ENCODE measurements at places on chromosomes 12 and 14.

GRCh38 chr14:23123419-23123818 is 4.4 kb upstream of the CEBPE start:
- DNase-seq: no peak

- no peak for DNase-seq
These were observed 5.0 kb upstream of the RAPGEF3 start for GRCh38 chr12:47763481-47764346.

DNA sequence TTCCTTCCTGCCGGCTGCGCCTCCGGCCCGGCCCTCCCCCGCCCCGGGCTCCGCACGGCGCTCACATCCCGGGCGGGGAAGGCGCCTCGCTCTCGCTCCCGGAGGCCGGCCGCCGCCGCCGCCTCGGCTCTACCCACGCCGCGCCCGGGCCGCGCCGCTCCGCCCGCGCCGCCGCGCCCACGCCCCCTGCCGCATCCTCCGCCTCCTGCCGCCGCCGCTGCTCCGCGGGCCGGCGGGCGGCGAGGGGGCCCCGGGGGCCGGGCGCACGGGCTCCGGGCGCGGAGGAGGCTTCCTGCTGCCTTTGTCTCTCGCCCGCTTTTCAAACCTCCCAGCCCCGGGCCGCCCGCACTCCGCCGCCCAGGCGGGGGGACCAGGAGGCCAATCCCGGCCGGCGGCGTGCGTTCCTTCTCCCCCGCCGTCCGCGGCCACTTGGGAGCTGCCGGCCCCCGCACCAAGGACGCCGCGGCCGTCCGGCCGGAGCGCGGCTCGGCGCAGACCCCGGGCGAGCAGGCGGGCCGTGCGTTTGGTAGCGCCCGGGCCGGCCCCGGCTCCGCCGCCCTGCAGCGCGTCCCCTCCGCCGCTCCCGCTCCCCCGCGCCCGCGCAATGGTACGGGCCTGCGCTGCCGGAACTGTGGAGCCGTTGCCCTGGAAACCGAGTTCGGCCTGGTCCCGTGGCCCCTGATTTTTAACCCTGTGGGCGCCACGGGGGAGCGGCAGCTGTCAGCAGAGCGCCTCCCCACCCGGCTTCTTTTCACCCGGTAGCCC is at the start of gene FBXL14:
TSS of gene FBXL14 (minus strand) at position 321 of the 765 bp plus-strand sequence. CDS start 515 bp downstream, outside the sequence.
- peak; percentile 90 for DNase-seq

DNA sequence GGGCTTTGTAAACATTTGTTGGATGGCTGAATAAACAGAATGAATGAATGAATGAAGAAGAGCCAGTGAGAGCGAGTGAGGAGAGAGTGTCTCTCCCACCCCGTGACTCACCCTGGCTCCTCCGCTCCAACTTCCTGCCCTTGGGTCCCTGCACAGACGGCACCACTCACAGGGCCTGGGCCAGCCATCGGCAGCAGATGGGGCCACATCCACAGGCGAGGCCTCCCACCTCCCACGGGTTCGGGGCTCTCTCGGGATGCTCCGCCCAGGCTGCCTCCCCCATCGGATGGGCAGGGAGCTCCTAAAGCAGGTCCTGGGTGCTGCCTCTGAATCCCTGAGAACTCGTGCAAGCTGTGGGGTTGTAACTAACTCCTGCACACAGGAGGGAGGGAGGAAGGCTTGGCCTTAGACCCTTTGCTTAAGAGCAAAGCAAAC is 41.3 kb downstream of the CCNK start:
- peak; percentile 84 for DNase-seq

GRCh38 chr14:76687611-76688382 is 73.5 kb upstream of the VASH1 start:
- DNase-seq: no peak

GRCh38 chr14:24734917-24735500 is 101.0 kb upstream of the GZMB start:
- peak; percentile 19 for DNase-seq

GRCh38 chr14:88233915-88234314 is 89.2 kb downstream of the KCNK10 start:
- DNase-seq: no peak

- no peak for DNase-seq
These were observed 113.2 kb downstream of the APAF1 start for GRCh38 chr12:98758331-98758730.

DNA sequence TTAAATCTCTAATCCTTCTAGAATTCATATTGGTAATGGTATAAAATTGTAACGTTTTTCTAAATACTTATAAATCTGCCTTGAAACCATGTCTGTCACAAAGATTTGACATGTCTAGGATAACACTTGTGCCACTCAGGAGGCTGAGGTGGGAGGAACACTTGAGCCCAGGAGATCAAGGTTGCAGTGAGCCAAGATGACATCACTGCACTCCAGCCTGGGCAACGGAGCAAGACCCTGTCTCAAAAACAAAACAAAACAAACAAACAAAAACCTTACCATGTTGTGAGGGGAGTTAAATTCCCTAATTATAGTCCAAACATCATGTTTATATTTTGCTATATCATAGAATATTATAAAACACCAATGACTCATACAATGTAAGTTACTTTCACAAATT is 317.5 kb upstream of the SOX5 start:
- DNase-seq: no peak

DNA sequence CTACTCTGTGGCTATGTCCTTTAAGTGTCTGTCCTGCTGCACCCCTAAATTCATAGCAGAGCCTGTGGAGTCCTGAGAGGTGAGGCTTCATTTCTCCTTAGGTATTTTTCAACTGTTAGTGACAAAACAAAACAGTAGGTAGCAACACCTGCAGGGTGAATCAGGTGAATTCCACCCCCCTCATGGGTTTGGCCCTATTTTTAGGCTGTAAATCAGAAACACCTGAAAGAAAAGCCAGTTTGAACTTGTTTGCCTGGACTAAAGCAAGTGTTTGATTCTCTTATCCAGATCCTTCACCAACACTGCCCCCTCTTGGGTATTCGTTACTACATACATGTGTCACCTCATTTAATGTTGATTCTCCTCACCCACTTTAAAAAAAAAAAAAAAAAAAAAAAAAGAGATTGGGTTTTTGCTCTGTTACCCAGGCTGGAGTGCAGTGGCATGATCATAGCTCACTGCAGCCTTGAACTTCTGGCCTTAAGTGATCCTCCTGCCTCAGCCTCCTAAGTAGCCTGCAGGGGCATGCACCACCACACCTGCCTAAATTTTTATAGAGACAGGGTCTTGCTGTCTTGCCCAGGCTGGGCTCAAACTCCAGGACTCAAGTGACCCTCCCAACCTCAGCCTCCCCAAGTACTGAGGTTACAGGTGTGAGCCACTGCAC is 10.3 kb downstream of the TBPL2 start:
- peak; percentile 50 for DNase-seq

DNA sequence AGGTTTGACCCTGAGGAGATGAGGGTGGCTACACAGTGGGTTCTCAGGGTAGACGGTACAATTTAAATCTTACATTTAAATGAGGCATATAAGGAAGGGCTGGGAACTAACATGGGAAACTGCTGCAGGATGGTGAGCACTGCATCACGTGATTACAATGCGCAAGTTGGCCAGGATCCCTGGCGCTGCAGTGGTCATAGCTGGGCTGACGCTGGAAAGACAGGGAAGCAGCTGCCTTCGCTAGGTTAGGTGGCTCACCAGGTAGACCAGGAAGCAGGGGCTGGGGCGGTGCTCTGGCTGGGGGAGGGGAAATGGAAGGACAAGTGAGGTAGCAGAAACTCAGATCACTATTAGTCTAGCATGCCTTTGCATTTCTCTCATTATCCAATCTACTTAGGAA is 149.9 kb downstream of the FOXN3 start:
- DNase-seq: no peak

DNA sequence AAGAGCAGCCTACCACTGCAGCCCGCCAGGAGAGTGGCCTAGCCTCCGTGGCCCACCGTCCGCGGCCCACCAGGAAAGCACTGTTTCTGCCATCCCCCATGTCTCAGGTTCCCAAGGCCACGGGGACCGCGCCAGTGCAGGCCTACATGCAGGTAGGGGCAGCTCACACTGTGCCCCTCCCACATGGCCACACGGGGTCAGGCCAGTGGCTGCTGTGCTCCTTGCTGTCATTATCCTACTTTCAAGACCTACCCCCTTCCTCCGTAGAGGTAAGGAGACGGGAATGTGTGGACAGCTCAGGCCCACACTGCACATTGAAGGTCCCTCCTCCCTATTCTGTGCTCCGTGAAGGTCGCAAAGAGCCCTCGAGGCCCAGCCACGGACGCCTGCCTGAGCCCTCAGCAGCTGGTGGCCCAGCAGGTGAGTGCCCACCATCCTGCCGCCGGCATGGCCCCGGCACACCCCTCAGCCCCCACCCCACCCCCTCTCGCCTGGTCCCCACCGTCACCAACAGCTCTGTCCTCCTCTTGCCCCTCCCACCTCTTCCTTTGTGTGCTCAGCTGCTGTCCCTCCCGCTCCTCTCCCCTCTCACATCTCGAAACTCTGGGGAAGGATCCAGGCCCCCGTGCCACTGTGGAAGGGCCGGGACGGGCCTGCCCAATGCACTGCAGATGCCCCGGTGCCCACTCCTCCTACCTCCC is 10.0 kb downstream of the DDX51 start:
- DNase-seq: no peak

GRCh38 chr12:8065991-8066594 is at the start of gene C3AR1:
Gene C3AR1 (minus strand): TSS chr12:8066359. CDS start chr12:8060185, 6,174 bp downstream.
- no peak for DNase-seq

GRCh38 chr12:100721169-100721568 is 73.4 kb upstream of the ANO4 start:
- DNase-seq: no peak

- peak; percentile 56 for DNase-seq
These were observed at the start of gene ALDH2 for GRCh38 chr12:111766608-111767361. Gene ALDH2 (plus strand): TSS chr12:111766933. CDS start chr12:111766983, 50 bp downstream.

DNA sequence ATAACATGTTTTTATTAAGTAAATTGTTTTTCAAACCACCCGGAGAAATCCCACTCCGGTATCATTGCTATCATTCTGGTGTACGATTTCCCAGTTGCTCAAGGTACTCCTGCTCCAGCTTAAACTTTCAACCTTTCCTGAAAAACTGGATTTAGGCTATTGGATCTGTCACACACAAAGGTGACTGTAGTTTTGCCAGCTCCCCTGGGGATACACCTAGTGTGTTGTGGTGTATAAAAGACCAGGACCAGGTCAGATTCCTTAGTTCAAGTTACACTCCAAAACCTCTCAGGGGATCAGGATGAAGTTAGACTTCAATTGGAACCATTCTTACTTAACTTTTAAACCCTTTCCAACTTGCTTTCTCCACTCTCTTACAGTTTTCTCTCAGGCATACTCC is 303.9 kb downstream of the NOVA1 start:
- no peak for DNase-seq

DNA sequence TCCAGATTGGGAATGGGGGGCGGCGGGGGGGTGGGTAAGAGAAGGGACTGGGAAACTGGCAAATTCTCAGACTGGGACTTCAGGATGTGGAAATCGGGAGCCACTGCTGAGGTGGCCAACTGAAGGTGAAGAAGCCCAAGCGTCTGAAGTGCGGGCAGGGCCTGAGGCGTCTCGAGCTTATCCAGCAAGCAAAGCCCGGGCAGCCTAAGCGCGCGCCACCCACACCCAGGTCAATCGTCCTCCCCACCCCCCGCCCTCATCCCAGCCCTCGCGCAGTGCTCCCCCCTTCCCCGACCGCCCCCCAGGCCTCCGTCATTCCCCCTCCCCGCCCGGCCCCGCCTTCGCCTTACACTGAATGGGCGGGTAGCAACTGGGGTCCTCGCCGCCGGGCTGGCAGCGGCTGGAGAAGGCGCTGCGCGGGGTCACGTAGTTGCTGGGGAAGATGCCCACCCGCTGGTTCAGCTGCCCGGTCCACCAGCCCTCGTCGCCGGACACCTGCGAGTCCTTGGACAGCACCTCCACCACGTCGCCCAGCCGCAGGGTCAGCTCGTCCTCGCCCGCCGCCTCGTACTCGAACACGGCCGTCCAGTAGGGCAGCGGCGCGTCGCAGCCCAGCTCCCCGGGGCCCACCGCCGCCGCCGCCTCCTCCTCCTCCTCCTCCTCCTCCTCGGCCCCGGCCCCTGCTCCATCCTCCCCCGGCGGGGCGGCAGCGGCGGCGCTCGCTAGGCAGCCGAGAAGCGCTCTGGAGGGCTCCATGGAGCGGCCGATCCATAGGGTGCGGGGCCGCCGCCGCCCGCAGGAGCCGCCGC is 693 bp downstream of the MAP3K9 start:
- no peak for DNase-seq

GRCh38 chr14:96189281-96189711 is 15.3 kb upstream of the BDKRB2 start:
- peak; percentile 89 for DNase-seq

GRCh38 chr14:104228221-104228620 is 89.8 kb downstream of the KIF26A start:
- no peak for DNase-seq

DNA sequence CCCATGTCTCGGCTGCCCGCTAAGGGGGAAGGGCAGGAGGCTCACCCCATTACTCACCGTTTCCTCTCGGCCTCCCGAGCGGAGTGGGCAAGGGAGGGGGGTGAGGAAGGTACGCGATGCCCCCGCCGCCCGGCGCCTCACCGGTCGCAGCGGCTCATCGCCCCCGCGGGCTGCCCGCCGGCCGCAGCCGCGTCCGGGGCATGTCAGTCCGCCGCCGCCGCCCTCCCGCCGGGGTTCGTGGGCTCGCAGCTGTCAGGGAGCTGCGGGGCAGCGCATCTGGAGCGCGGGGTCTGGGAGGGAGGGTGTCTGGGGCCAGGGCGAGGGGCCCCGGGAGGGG is 461 bp downstream of the SLC8A3 start:
- DNase-seq: peak; percentile 41

DNA sequence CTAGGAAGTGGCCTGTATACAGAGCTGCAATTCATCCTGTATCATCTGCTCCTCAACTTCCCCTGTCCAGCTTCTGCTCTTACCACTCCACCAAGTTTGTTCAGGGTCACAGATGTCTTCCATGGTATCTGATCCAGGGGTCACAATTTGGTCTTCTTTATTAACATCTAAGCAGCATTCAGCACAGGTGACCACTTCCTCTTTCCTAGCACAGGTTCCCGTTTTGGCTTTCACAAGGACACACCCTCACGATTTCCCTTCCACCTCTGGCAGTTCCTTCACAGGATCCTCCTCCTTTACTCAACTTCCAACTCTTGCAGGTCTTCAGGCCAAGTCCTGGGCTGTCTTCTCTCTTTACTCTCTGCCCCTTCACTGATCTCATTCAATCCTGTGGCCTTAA is 93.6 kb downstream of the TTC7B start:
- DNase-seq: no peak

DNA sequence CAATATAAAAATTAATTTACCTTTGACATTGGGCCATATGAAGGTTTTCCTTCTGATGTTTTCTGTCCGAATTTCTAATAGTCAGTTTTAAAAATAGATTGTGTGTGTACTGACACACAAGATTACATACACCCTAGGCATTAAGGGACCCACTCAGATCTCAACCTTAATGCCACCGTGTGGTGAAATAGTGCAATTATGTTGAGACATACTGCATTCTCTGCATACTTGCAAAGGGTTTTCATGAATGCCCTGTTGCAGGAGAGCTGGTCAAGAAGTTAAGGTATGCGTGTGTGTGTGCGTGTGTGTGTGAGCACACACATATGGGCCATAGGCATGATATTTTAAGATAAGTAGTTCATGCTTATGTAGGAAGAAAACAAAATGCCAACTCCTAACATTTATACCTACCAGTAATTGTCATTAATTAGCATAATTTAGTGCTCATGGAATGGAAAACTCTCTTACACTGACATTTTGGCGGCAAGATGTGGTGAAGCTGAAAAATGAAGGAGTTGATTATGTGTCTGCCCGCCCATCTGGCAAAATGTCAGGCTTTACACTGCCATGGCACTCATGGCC is 58.8 kb downstream of the PIK3C2G start:
- peak; percentile 55 for DNase-seq

All from SJSA1 (cell line).